ENCODE measurements at places on chromosomes 4 and X. TPM values are rescaled to one million over a fixed set of nuclear protein-coding genes. Genes with fewer than 3 reads are reported as not detected.
A peak's percentile ranks its signal among the peaks of the same experiment; 100 is the strongest.

- no peak for DNase-seq
These were observed 1.1 kb upstream of the TMEM164 start for GRCh38 chrX:110001740-110002299.

DNA sequence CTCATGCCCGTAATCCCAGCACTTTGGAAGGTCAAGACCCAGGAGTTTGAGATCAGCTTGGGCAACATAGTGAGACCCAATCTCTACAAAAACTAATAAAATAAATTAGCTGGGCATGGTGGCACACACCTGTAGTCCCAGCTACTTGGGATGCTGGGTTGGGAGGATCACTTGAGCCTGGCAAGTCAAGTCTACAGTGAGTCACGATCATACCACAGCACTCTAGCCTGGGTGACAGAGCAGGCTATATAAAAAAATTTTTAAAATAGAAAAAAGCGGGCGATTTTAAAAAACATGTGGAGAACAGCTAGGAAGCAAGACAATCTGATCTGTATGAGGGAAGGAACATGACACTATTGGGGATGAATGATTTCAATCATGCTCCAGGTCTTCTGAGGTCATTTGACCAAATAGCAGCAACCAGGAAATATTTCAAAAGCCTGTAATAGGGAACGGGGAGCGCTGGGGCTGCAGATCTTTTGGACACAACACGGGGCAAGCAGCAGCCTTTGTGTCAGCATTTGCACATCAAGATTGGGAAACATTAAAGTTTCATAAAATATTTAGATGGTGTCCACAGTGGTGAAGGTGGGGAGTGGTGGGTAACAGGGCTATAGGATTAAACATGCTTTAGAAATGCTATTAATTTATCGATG is 48.3 kb upstream of the GUCY1A1 start:
- DNase-seq, result no peak

TMEM150C gene
- total RNA-seq, result 1.8 TPM

- no peak for DNase-seq
These were observed 555.2 kb upstream of the PCDH10 start for GRCh38 chr4:132593717-132594400.

NHSL2 gene
- 0.36 TPM for total RNA-seq

DNA sequence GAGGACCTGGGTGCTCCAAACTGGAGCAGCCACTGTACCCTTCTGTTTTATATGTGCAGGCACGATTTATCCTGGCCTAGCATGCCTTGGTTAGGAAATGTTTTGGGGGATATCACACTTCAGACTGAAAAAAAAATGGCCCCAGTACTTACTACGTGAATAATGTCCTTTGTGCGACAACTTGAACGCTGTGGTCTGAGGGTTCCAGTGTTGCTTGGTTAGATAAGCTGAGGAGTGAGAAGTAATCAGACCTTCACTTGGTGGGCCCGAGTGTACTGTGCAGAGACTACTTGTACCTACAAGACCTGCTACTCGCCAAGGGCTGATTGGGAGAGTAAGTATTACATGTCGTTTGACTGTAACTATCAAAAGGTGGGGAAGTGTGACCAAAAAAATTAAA is 678 bp downstream of the DNAAF6 start:
- no peak for DNase-seq

- DNase-seq, result no peak
These were observed 134.9 kb downstream of the C4orf33 start for GRCh38 chr4:129230846-129231245.

DNA sequence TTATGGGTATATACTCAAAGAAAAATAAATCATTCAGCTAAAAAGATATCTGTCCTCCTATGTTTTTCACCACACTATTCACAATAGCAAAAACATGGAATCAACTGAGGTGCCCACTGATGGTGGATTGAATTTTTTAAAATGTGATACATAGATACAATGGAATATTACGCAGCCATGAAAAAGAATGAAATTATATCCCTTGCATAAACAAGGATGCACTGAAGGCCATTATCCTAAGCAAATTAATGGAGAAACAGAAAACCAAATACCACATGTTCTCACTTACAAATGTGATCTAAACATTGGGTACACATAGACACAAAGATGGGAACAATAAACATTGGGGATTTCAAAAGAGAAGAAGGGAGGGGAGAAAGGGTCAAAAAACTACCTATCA is 964.2 kb upstream of the IGFBP7 start:
- DNase-seq, result no peak

DNA sequence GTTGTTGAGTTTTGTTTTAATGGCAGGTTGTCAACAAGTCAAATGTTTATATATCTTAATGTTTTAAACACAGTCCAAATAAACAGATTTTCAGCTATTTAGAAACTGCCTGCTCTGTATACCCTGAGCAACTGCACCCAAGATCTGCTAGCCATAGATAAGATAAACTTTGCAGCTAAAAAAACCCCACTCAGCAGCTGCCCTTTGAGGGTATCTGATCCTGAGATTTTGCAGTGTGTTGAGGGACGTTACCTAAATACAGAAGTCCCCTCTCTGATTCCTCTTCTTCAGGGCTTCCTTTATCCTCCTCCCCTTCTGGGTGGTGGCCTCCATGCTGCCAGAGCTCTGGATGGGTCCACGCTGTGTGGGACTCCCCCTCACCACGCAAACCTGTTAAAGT is 11.0 kb upstream of the FGG start:
- no peak for DNase-seq

DNA sequence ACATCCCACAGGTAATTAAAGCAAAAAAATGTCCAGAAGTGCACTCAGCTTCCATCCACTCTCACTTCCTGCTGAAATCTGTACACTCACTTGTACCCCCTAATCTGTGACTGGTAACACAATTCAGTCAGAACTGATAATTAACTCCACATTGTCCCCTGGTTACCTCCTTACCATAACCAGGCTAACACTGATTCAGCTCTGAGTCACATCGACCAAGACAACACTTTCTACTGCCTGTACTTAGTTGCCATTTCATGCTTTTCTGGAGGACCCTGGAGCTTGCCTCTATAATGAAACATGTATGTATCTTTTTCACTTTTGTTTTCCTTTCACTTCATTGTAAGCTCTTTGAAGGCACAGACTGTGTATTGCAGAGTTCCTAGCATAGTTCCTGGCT is 130.9 kb upstream of the GABRG1 start:
- DNase-seq, result no peak

IL15 gene
- 2.7 TPM for total RNA-seq

- DNase-seq, result no peak
These were observed 69.3 kb upstream of the UGT2B7 start for GRCh38 chr4:69026974-69027373.

DNA sequence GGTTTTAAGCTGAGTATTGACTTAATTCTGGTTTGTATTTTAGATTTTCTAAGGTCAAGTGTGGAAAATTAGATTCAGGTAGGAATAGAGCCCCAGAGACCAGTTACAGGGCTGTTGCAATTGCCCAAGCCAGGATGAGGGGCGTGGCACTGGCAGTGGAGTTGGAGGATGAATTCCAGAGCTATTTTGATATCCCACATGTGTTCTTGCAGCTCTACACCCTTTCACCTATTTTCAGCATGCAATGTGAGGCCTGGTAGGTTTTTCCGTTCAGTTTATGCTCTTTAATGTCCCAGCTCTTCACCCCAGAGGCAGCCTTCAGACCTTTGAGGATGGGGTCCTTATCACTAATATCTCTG is 17.9 kb upstream of the OGT start:
- no peak for DNase-seq

- no peak for DNase-seq
These were observed 52.2 kb downstream of the FAM9B start for GRCh38 chrX:8981723-8982122.

GRCh38 chr4:128600410-128600809 is 209.1 kb upstream of the JADE1 start:
- no peak for DNase-seq

KLKB1 gene
- not detected for total RNA-seq

DNA sequence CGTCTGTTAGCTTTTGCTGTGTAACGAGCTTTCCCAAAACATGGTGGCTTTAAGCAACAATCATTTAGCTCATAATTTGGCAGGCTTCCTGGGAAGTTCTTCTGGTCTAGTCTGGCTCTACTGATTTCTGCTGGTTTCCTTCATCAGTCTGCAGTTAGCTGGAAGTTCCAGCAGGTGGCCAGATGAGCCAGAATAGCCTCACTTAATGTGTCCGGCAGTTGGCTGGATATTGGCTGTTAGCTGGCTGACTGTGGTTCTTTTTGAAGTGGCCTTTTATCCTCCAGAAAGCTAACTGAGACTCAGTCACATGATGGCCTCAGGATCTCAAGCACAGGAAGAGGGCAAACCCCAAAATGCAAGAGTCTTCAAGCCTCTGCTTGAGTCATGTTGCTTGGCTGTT is 34.9 kb downstream of the FTHL17 start:
- peak; percentile 27 for DNase-seq

DNA sequence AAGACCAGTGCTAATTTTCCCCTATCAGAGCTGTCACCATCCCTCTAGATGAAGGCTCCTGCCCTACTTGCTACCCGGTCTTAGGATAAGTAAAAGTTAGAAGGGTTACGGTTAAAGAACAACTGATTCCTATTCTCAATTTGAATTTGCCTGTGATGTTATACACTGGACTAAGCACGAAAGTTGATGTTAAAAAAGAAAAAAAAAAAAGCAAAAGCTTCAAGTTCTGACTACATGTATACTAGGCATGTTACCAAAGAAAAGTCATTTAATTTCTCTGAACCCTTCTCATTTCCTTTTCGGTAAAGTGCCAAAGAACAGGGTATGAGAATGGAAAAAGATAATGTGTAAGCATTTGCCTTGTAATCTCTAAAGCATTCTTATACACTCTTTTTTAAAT is 1.4 kb upstream of the PPID start:
- no peak for DNase-seq

DNA sequence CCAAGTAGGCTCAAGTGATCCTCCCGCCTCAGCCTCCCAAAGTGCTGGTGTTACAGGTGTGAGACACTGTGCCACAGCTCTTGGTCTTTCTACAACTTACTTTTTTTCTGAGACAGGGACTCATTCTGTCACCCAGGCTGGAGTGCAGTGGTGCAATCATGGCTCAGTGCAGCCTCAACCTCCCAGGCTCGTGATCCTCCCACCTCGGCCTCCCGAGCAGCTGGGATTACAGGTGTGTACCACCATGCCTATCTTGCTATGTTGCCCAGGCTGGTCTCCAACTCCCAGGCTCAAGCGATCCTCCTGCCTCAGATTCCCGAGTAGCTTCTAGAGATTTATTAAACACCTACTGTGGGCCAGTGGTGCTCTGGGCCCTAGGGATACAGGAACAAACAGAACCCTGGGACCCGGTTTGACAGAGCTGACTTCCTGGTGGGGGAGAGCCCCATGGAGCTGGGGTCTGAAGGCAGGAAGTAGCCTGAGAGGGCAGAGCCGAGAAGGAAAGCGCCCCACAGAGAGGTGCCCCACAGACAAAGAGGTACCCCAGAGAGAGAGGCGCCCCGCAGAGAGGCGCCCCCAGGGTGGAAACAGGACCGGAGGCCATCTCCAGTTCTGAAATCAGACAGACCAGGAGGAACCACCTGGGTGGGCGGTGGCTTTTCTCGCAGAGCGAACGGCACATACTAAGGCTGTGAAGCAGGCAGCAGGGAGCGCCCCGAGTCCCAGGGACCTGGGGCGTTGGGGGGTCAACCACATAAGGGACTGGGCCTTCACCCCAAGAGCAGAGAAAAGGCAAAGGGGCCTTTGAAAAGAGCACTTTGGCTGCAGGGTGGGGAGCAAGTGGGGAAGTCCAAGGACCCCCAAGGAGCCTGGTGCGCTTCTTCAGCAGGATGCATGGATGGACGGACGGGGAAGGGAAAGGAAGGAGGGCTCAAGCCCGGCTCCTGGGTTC is 5.0 kb downstream of the IRAK1 start:
- no peak for DNase-seq

CSN1S1 gene
- total RNA-seq, result not detected

TLR10 gene
- total RNA-seq, result 0.05 TPM

DNA sequence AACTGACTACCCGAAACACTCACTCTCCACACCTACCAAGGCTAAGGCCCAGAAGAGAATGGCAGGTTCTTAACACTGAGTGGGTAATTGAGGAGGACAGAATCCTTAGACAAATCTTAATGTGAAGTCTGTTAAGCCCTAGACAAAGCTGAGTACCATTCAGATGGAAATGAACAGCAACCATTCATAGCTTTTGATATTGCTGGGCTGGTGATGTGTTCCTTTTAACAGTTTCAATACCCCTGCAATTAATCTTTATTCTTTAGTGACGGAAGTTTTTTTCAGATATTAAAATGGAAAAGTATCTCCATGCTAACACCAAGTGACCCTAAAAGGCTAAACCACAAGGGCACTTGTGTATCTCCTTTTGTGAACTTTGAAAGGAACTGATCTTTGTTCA is 334.9 kb downstream of the OPHN1 start:
- no peak for DNase-seq

- DNase-seq, result no peak
These were observed 64.2 kb downstream of the SPINK2 start for GRCh38 chr4:56757261-56757746.

- no peak for DNase-seq
These were observed 405.8 kb upstream of the CPEB2 start for GRCh38 chr4:14596437-14596836.

SAGE1 gene
- not detected for total RNA-seq

SERTM2 gene
- not detected for total RNA-seq

PPP2R2C gene
- 26.7 TPM for total RNA-seq
